Activated CD8-positive, alpha-beta memory T cell treated with anti-CD3 and anti-CD28 coated beads for 48 hours (primary cell): ENCODE measurements at places on chromosomes 7 and 10.

DNA sequence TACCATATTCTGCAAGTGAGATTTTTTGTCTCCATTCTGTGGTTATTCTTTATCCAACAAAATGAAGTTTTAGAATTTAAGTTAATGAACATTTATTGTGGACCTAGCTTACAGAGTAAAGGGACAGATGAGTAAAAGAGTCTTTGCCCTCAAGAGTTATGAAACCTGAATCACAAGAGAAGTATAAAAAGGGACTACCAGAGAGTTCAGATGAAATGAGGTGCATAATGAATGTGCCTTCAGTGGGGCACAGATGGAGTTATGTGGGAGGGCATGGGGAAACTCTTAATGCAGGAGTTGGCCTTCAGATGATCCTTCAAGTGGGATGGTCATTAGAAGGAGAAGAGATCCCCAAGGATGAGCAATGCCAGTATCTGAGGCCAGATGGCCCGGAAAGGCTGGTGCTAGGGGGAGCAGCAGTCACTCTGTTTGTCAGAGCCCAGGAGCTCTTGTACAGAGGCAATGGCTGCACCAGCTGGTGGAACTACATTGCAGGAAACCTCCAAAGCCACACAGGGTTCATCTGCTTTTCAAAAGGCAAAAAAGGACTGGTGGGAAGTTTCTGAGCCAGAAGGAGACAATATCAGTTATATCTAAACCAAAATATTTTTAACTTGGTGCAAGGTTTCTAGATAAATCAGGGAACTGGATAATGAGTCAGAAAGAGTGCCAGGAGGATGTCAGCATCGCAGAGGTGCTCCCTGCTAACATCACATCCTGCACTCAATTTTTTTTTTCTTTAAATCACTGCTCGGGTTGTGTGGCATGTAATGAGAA, 162.0 kb downstream of the KLF6 start:
- DNase-seq, result no peak

GRCh38 chr7:107660381-107661080, at the start of gene SLC26A4:
TSS of gene SLC26A4 (plus strand) at chr7:107660828. CDS start at chr7:107661642, 814 bp downstream.
- DNase-seq, result peak; percentile 23

DNA sequence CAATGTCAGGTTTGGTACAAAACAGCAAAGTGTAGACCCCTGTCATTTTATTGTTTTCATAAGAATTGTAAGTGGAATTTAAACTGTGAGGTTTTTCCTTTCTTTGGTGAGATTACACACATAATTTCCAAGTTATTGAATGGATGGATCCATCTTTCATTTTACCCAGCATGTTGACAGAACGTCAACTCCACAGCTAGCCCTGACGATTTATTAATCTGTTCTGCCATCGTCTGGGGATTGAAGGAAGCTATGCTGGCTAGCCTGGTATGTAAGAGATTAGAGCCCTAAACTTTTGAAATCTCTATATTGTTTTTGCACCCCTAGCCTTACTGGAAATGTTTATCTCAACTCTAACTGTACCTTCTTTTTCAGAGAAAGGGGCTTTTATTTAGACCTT, 8.6 kb downstream of the WNT16 start:
- DNase-seq, result no peak

DNA sequence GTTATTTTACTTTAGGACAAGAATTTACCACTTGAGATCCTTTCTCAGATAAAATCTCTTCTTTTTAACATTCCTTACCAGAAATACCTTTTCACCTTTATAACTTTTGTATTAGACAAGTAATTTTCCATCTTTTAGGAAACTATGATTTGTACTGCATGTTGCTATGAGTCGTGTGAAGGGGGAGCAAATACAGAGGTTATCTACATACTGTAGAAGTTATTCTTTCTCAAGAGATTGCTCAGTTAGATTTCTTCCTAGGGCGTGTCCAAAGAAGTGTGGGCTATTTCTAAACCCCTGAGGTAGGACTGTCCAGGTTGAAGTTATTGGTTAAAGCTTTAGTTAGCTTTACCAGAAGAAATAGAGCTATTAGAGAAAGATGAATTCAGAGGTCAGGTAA, 30.2 kb upstream of the ARHGAP12 start:
- DNase-seq, result no peak

DNA sequence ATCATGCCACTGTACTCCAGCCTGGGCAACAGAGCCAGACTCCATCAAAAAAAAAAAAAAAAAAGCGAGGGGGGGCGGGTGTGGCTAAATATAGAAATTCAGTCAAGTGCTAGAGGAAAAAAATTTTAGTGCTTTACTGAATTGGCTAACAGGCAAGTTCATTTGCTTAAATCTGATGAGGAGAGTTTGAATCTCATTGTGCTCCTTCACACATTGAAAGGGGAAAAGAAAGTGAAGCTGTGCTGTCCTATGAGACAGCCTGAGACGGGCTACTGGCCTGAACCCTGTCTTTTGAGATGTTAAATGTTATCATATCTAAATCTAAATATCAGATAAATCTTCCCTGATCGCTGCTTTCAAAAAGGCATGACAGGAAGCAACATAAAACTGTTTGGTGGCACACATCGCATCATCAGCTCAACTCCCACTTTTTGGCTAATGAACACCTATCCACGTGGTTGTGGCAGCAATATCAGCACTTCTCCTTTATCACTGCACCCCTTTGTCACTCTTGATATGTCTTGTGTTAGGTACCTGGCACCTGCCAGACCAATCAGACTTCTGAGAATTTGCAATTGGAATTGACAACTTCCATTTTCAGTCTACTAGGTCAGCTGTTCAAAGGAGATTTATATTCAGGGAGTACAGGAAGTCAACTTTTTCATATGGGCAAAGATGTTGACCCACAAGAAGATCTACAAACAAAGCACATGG, 14.0 kb upstream of the IFIT1B start:
- no peak for DNase-seq

- no peak for DNase-seq
These were observed 1180.4 kb downstream of the CNTNAP2 start for GRCh38 chr7:147296986-147297385.

GRCh38 chr10:13997650-13998049, 333.1 kb downstream of the FRMD4A start:
- no peak for DNase-seq
